Mucosa of gallbladder (tissue), 1 donor: ENCODE measurements at places on chromosomes 5 and 9. TPM values are rescaled to one million over a fixed set of nuclear protein-coding genes. Genes with fewer than 3 reads are reported as not detected.
A peak's percentile ranks its signal among the peaks of the same experiment; 100 is the strongest.

The KCNIP1 gene
- 1.5 TPM for total RNA-seq

The IL3 gene
- total RNA-seq, result not detected

The MEIKIN gene
- not detected for total RNA-seq

The TAS2R1 gene
- total RNA-seq, result not detected

DNA sequence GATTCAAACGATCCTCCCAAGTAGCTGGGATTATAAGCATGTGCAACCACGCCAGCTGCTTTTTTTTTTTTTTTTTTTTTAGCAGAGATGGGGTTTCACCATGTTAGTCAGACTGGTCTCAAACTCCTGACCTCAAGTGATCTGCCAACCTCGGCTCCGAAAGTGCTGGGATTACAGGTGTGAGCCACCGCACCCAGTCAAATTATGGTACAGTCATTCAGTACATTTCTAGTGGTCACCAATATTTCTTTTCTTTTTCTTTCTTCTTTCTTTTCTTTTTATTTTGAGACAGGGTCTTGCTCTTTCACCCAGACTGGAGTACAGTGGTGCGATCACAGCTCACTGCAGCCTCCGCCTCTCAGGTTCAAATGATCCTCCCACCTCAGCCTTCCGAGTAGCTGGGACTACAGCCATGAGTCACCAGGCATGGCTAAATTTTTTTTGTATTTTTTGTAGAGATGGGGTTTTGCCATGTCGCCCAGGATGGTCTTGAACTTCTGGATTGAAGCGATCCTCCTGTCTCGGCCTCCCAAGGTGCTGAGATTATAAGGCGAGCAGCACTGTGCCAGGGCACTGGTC, 25.4 kb upstream of the DCP2 start:
- no peak for DNase-seq

DNA sequence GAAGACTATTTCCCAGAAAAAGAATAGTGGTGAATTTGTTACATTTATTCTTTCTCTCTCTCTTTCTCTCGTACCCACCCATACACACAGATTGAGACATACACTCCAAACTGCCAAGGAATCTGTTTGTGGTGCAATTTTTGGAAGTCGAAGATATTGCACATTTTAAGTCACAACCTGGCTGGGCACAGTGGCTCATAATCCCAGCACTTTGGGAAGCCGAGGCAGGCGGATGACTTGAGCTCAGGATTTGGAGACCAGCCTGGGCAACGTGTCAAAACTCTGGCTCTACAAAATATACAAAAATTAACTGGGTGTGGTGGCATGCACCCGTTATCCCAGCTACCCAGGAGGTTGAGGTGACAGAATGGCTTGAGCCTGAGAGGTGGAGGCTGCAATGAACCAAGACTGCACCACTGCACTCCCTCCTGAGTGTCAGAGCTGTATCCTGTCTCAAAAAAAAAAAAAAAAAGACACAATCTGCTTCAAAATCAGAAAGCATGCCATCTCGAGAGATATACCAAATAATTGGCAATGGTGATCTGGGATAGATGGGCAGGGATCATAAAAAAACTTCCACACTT, 19.2 kb upstream of the PLIN2 start:
- DNase-seq, result no peak

DNA sequence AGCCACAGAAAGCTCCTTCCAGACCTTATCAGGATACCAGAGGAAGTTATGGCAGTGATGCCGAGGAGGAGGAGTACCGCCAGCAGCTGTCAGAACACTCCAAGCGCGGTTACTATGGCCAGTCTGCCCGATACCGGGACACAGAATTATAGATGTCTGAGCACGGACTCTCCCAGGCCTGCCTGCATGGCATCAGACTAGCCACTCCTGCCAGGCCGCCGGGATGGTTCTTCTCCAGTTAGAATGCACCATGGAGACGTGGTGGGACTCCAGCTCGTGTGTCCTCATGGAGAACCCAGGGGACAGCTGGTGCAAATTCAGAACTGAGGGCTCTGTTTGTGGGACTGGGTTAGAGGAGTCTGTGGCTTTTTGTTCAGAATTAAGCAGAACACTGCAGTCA, 70.8 kb upstream of the ENTREP1 start:
- DNase-seq, result no peak

DNA sequence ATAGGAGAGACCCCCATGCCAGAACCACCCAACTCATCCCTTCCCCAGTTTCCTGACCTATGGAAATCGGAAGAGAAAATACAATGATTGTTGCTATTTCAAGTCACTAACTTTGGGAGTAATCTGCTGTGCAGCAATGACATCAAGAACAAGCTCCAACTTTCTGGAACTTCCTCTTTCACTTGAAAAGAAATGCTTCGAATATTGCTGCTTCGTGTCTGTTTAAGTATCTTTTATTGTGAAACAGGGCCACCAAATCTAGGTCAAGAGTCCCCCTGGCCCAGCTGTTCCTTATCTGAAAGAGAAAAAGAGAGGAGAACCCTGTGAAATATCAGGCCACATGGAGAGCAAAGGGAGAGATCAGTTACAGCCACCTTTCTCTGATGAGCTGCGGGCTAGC, 59.4 kb upstream of the DNAH5 start:
- DNase-seq, result no peak

GRCh38 chr9:80218328-80218727, 646.6 kb downstream of the TLE4 start:
- DNase-seq, result no peak

DNA sequence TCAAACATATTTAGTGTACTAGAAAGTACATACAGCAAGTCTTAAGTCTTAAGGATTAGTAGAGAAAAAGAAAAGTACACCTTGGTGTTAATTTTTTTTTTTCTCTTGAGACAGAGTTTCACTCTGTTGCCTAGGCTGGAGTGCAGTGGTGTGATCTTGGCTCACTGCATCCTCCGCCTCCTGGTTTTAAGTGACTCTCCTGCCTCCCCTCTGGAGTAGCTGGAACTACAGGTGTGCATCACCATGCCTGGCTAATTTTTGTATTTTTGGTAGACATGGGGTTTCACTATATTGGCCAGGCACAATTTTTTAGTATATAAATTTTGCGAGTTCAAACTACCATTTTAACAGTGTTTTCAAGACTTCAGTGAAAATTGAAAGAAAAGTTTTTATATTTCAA, 1941.1 kb upstream of the CDH6 start:
- DNase-seq, result no peak

- DNase-seq, result no peak
These were observed 52.5 kb upstream of the SLC2A8 start for GRCh38 chr9:127344368-127345000.

GRCh38 chr5:72314571-72315172, 5.4 kb downstream of the MRPS27 start:
- no peak for DNase-seq

- DNase-seq, result peak; percentile 30
These were observed 62.8 kb downstream of the HMCN2 start for GRCh38 chr9:130328349-130328801.

DNA sequence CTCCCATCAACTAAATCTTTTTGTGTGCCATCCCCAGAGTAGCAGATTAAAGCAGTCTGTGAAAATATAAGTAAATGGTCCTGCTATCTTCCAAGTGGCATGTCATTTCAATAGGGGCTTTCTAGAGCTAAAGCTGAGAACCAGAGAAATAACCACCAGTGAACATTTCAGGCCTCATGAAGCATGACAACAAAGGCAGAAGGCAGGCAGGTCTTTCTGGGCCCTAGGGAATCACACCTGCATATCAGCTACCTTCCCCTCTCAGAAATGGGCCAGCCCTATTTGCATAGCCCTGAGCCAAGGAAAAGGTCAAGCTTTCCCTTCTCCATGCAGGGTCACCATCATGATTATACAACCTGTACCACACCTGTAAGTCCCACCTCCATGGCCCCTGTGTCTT, 205.3 kb downstream of the DEPDC1B start:
- DNase-seq, result no peak
